ENCODE measurements at places on chromosomes 1 and 21.

DNA sequence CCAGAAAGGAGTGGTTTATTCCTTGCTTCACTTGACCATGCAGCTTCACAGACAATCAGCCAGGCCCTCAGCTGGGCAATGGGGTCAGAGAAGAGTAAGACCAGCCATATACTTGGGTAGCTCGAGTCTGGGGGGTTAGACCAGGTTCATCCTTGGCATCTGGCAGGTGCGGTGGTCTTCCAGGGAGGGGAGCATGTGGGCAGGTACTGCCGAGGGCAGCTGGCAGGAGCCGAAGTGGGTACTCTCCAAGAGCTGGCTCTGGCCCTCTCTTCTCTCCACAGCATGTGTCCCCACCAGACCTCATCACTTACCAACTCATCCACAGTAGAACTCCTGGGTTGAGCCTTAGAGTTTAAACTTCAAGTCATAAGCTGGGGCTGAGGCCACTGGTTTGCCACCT lies 156.8 kb downstream of the FOXD2 start:
- ATAC-seq: no peak

DNA sequence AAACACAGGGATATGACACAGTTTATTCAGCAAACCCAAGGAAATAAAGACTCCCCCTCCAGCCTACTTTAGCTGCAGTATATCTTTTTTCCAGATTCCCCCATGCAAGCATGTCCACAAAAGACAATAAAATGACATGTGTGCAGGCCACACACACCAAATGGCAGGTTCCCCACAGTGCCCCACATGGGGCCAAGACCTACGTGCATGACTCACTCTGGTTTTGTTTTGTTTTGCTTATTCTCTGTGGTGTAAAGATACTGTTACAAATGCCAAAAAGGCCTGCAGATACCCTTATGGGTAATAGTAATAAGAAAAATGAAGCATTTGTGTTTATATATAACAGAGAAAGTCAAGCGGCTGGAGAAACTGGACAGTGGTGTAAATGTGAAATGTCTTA lies 71.6 kb downstream of the RD3 start:
- ATAC-seq: no peak

- no peak for ATAC-seq
These were observed 11.1 kb downstream of the PRRX1 start for GRCh38 chr1:170674986-170675385.

- ATAC-seq: no peak
These were observed 88.6 kb upstream of the SLC35F3 start for GRCh38 chr1:233815865-233816264.

DNA sequence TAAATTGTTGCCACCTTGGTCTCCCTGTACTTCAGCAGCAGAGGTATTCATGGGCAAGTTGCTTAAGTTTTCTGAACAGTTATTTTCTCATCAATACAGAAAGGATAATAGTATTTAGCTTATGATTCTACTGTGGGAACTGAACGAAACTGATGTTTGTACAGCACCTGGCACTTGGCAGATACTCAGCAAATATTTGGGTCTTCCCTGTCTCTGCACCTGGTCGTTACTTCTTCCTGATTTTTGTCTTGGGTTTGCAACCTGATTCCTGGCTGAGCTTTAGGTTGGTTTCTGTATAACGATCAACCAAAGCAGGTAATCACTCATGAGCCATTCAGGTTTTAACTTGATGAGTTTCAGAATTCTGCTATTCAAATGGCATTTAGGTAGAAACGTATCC lies 490.6 kb downstream of the KIF26B start:
- ATAC-seq: no peak

Measured in esophagus mucosa (tissue), 1 donor.